Activated T-helper 9 cell treated with anti-CD3 and anti-CD28 coated beads, Interleukin-2, amount 50 U/mL, for 16 hours (primary cell): ENCODE measurements at places on chromosomes 16 and 17.

DNA sequence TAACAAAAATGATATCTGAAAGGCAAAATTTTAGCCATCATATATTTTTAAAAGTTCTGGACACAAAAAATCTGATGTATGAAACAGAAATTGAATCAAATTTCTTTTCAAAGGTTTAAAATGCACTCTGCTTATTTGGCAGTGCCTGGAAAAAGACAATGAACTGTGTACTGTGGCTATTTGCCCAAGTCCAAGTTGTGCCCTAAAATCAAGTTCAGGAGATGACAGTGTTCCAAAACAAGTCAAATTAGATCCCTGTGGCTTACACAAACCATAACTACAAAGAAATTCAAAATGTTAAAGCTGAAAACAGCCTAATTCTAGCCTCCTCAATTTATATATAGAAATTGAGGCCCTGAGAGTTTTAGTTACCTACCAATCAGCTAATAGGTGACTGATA, 25.6 kb downstream of the CMC2 start:
- no peak for DNase-seq

DNA sequence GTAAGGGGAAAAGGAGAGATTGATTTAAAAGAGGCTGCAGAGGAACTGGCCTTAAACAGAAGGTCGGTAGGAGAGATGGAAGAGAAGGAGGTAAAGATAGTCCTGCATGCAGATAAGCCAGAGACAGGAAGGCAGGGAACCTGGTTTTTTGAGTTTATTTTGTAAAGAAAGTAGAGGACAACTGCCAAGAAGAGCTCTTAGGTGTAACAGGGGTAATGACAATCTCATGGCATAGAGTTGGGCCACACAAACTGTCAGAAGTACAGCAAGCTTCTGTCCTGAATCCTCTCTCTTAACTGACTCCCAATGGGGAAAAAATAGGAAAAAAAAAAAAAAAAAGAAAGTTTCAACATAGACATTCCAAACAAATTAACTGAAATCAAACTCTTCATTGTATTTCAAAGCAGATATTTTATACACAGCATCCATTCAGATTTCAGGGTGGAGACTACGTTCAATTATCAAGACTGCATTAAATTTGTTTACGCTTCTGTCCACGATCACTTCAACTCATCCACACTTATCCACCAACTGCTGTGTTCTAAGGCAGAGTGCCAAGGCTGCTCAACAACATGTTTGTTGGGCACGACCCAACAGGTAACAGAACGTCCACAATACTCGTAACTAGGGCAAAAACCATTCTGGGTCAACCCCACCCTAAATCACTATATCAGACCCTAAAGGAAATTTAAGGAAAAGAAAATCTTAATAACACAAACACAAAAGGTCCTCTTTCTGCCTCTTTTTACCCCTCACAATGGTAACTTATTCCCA, 34.9 kb downstream of the USP31 start:
- DNase-seq: no peak

- DNase-seq: no peak
Measured at GRCh38 chr16:9625122-9625521, 533.7 kb downstream of the HAPSTR1 start.

GRCh38 chr17:73313526-73314127, 1.8 kb upstream of the CDC42EP4 start:
- no peak for DNase-seq
